ENCODE measurements at places on chromosomes 7 and 10.

- DNase-seq: no peak
Measured at GRCh38 chr7:1056785-1057410, 12.6 kb downstream of the GPR146 start.

DNA sequence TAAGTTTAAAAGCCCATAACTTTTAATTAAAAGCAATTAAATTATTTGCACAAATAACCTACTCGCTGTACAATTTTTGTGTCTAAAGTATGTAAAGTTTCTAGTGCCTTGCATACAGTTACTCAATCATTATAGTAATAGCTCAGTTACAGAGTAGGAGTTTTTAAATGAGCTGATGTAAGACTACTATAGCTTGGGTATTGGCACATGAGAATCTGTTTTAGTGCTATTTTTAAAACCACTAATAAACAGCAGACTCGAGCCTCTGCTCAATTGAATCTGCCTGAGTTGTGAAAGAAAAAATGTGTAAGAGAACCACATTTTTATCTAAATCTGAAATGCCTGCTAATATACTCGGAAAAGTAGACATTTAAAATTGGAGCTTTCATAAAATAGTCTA, 31.1 kb downstream of the CTNNA3 start:
- DNase-seq: no peak

DNA sequence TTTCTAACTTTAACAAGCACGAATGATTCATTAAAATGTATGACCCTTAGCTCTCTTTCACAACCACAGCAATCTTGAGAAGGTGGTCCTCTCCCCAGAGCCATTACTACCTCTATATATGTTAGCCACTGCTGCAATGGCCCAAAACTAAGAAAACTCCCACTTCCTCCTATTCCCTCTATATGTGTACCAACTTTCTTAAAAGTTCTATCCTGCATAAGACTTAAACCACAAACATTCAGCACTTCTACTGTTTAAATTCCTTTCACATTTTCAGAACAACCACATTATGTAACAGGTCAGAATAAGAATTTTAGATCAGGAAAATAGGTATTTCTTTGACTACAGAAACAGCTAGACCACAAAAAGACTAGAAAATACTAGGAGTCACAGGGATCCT, 36.2 kb downstream of the WASL start:
- no peak for DNase-seq

- no peak for DNase-seq
Measured at GRCh38 chr10:100245484-100246220, 16.3 kb upstream of the CHUK start.

GRCh38 chr7:50790381-50790780, 7.7 kb upstream of the GRB10 start:
- DNase-seq: no peak

- no peak for DNase-seq
Measured at GRCh38 chr10:83954193-83954799, 185.0 kb upstream of the GHITM start.

DNA sequence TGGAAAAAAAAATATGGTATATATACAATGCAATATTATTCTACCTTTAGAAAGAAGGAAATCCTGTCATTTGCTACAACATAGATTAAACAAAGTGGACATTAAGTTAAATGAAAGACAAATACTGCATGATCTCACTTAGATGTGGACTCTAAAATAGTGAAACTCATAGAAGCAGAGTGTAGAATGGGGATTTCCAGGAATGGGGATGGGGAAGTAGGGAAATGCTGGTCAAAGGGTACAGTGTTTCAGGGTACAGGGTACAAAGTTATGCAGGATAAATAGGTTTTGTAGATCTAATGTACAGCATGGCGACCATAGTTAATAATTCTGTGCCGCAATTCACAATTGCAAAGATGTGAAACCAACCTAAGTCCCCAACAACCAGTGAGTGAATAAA, 385.5 kb downstream of the SFMBT2 start:
- no peak for DNase-seq
